ENCODE measurements at places on chromosomes 5 and 9.

DNA sequence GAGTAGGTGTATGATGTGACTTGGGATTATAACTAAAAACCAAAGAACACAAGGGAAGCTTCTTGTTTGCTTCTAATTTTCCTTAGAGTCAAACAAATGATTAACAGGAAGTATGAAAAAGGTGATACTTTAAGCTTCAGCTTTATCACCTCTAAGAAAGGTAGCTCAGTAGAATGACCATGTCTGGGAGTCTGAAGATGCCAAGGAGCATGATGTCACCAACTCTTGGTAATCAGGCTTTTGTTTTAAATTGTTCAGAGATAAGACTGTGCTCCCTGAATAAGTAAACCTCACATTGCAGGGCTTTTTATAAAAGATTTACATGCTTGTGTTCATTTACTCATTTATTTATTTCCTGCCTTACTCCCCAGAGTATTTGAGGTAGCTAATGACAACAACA, 169.9 kb downstream of the FER start:
- DNase-seq = no peak

DNA sequence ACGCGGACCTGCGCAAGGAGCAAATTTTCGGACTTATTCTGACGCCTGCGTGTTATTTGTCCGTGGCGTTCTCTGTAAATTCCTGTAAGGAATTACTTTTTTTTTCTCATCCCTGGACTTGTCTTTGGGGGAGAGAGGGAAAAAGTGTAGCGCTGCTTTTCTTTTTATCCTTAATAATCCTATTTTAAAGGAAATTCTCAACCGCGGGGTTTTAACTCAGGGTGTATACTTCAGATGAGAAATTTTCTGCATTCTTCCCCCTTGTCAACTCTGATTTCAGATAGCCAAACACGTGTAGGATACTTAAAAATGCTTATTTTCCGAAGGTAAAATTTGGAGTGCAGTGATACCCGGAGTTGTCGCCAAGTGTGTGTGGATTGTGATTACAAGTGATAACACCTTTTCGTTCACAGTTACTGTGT, 853 bp downstream of the DCP2 start:
- DNase-seq = no peak

GRCh38 chr9:4305065-4305985, 5.5 kb upstream of the GLIS3 start:
- DNase-seq = no peak

DNA sequence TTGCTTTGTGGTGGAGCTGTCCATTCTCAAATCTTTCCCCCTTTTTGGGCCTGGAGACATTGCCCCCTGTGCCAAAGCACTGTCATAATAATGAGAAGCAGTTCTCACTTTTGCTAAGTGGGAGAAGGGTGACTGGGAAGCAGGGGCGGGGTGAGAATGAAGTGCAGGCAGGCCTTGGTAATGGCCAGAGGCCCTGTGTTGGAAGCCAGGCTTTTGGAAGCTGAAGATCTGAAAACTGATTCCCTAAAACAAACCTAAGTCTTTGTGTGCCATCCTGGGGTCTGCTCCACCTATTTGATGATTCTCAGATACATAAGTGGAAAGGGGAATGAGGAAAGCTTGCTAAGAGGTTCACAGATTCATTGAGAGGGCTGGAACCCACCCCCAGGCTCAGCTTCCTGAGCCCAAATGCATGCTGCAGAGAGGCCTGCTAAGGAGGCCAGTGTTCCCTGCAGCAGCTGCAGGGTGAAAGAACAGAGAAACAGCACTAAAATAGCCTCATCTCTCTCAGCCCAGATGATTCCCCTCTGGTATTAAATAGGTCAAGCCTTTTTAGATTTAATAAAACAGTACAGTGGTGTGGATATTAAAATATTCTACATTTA, 75.0 kb downstream of the NSG2 start:
- DNase-seq = no peak

DNA sequence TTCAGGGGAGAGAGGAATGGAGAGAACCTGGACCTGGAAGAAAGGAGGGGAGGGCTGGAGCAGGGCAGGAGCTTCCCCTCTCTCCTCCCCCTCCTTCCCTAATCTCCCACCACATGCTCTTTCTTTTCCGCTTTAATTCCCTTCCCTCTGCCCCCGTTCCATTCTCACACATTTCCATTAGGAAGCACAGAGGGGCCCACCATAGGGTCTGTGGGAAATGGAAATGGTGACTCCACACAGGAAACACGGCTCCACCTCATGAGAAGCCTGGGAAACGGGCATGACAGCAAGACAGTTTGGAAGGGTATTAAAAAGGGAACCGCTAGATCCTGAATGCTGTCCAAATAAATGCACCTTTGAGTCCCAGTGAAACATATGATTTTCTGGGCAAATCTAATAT, 64.9 kb upstream of the ENTREP1 start:
- no peak for DNase-seq

GRCh38 chr5:177973066-177973635, 22.9 kb downstream of the PROP1 start:
- no peak for DNase-seq

GRCh38 chr9:2602704-2603116, 18.9 kb upstream of the VLDLR start:
- no peak for DNase-seq

DNA sequence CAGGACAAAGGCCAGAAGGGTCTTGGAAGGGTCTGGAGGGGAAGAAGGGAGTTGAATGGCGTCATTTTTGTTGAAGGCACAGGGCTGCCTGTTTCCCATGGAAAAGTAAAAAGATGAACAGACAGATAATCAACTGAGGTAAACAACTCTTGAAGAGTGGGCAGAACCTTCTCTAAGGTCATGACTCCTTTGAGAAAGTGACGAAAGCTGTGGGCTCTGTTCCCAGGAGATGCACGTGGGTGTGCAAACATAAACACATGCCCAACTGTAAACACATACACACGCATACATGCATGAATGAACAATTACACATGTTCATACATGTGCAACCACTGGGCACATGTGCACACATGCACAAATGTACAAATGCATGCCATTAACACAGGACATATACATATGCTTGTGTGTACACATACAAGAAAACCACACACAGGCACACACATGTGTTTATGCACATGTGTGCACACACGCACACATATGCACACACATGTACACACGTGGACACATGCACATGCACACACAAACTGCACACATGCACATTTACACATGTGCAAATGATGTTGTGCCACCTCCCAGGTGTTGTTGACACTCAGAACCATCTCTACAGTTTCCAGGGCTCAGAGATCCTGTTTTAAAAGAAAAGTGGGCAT, 143.3 kb downstream of the GADD45G start:
- no peak for DNase-seq

GRCh38 chr5:119355244-119355638, 578 bp upstream of the TNFAIP8 start:
- no peak for DNase-seq

DNA sequence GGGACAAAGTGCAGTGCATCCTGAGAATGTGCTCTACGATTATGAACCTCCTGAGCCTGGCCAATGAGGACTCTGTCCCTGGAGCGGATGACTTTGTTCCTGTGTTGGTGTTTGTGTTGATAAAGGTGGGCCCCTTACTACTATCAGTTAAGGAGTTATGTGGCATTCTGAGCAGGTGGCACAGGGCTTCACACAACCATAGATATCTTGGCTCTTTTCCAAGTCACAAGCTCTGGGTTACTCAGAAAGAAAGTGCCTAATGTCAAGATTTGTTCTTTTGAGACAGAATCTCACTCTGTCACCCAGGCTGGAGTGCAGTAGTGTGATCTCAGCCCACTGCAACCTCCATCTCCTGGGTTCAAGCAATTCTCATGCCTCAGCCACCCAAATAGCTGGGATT, 99.0 kb downstream of the GAPVD1 start:
- DNase-seq = no peak

- DNase-seq = peak; percentile 56
Measured at GRCh38 chr5:64612344-64612961, 77.8 kb upstream of the SHISAL2B start.

- DNase-seq = no peak
Measured at GRCh38 chr9:107587191-107587963, 97.8 kb upstream of the KLF4 start.

DNA sequence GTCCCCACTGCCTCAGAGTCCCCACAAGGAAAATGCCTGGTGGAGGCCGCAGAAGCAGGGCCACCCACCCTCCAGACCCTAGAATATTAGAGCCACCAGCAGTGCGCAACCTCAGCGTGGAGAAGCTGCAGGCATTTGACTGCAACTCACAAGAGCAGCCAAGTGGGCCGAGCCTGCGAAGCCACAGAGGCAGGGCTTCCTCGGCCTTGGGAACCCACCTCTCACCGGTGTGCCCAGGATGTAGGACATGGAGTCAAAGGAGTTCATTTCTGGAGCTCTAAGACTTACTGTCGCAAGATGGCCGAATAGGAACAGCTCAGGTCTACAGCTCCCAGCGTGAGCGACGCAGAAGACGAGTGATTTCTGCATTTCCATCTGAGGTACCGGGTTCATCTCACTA, 397.9 kb upstream of the PIK3R1 start:
- DNase-seq = no peak

- no peak for DNase-seq
Measured at GRCh38 chr5:115343855-115344254, 47.4 kb upstream of the CCDC112 start.

- no peak for DNase-seq
Measured at GRCh38 chr9:33800886-33801285, 5.5 kb downstream of the PRSS3 start.

DNA sequence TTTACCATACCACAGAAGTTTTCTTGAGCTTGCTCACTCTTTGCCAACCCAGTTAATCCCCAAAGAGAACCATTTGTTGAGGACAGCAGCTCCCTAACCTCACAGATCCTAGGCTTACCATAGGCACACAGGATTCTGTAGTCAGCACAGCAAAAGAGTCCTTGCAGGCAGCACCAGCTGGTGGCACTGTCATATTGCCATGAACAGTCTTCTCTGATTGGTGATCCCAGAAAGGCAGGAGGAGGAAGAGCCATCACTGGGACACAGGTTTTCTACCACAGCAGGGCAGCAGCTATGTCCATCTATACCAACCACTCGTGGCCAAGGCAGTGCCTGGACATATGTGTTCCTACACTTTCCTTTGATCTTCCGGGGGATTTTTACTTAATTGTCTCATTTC, 297.1 kb upstream of the CD180 start:
- no peak for DNase-seq

GRCh38 chr5:65010841-65011240, 242.1 kb downstream of the CWC27 start:
- no peak for DNase-seq

- no peak for DNase-seq
Measured at GRCh38 chr5:154313360-154314017, 123.0 kb downstream of the GALNT10 start.

GRCh38 chr5:43613370-43613769, 10.4 kb downstream of the NNT start:
- no peak for DNase-seq

- DNase-seq = no peak
Measured at GRCh38 chr5:141514330-141515133, 25.7 kb downstream of the PCDHGC5 start.

- no peak for DNase-seq
Measured at GRCh38 chr9:29212397-29213387, 1639.4 kb upstream of the C9orf72 start.

DNA sequence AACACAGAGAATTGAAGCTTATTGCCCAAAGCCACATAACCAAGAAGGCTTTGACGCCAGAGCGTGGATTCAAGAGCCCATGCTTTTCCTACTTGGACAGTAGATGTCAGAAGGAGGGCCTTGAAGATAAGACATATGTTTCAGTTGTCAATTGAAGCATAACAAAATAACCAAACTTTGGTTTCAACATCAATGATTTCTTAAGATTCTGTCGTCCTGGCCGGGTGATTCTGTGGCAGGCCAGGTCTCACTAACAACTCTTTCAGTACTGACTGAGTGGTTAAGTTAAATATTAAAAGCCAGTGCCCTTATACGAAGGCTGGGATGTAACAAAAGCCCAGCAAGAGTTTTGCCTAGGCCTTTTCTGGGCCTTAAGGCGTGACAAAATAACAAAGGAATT, 94.0 kb downstream of the RCL1 start:
- DNase-seq = no peak

- DNase-seq = no peak
Measured at GRCh38 chr9:27145143-27145542, 36.1 kb downstream of the TEK start.

DNA sequence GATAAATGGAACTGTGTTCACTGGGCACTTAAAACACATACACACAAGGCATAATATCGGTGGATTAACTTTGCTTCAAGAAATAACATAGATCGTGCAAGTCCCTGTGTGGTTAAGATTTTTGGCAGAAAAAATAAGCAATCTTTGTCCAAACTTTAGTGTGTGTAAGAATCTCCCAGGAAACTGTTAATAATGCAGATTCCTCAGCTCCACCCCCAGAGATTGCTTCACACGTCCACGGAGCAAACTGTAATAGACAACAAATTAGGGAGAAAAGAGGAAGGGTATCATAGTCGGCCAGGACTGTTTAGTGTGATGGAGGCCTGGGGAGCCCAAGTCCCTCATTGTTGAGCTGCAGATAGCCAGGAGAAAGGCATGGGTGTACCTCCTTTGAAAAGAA, 84.8 kb downstream of the PJA2 start:
- DNase-seq = no peak

GRCh38 chr5:140221697-140222223, 46.8 kb downstream of the CYSTM1 start:
- DNase-seq = no peak

- DNase-seq = no peak
Measured at GRCh38 chr5:5040712-5041111, 99.4 kb upstream of the ADAMTS16 start.

- DNase-seq = no peak
Measured at GRCh38 chr5:61811052-61811451, 479.0 kb downstream of the ZSWIM6 start.

GRCh38 chr9:128713411-128713780, 10.5 kb downstream of the ZDHHC12 start:
- DNase-seq = no peak

- no peak for DNase-seq
Measured at GRCh38 chr9:83588256-83588655, 34.7 kb upstream of the IDNK start.

- DNase-seq = no peak
Measured at GRCh38 chr5:138961221-138961620, 86.1 kb upstream of the LRRTM2 start.

- no peak for DNase-seq
Measured at GRCh38 chr5:128403333-128403732, 134.7 kb downstream of the FBN2 start.

- no peak for DNase-seq
Measured at GRCh38 chr5:96329886-96330529, 103.0 kb downstream of the PCSK1 start.

DNA sequence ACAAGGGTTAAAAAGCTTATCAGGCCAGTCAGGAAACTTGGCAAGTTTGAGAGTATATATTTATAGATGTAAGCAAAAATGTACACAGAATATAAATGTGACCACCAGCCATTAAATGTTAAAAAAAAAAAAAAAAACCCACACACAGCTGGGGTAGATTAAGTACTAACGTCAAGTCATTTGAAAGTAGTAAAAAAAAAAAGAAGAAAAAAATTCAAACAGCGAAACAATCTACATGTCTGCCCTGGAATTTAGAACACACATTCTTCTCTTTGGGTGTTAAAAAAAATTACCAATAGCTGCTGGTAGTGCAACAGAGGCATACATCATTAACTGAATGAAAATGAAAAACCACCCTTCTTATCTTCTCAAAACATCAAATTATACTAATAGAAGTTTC, 269.7 kb downstream of the MLLT3 start:
- no peak for DNase-seq

GRCh38 chr5:125160787-125161502, 414.5 kb upstream of the ZNF608 start:
- DNase-seq = no peak

Measured in glomerular endothelial cell (primary cell).